Eye (tissue), 1 donor: ENCODE measurements at places on chromosomes 11 and 22.
A peak's percentile ranks its signal among the peaks of the same experiment; 100 is the strongest.

- no peak for DNase-seq
Observed at GRCh38 chr11:44018127-44018521, 29.7 kb upstream of the ACCSL start.

GRCh38 chr22:22882033-22882717, 5.4 kb upstream of the IGLL5 start:
- DNase-seq: no peak

DNA sequence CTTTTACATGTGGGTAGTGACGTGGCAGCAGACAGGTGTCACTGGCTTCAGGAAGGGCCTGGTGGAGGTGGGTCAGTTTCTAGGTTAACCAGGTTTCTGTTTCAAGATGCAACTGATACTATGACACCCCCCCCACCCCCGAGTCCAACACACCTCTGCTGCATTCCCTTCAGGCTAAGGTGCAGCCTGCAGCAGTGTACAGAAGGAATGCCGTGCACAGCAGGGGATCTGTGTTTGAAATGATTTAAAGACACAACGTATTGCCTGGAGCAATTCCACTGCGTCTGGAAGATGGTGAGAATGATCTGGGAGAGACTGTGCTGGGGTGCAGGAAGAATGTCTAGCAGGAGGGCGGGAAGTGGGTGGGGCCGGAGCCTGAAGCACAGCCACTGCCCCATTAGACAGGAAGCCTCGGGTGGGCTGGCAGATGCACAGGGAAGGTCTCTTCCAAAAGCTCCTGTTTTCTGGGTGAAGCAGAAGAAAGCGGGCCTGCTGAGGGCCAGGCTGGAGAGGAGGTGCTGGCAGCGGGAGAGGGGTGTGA, 11.9 kb upstream of the TESMIN start:
- no peak for DNase-seq

DNA sequence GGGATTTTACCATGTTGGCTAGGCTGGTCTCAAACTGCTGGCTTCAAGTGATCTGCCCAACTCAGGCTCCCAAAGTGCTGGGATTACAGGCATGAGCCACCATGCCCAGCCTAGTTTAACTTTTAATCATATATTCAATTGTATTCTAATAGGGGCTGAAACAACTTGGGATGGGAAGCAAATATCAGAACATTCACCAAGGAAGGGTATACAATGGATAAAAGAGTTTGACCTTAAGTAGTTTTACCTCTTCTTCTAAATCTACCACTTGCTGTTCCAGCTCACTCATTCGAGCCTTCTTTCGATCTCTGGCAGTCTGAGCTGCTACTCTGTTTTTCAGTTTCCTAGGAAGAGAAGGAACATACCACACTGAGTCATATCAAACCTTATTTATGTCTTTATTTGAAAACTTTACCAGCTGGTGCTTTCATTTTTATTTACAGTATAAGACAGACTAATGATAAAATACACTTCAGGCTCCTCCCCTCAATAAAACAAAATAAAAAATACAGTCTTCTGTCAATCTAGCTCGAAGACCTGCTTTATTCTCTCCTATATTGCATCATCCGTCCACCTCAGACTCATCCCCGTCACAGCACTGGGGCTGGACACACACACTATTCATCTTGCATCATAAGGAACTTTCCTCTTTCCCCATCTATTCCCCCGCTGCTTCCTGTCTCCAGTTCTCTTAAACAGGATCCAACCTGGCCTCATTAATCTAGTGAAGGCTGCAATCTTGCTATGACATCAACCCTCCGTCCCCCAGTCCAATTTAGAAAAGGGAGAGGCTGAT, 1.4 kb downstream of the XBP1 start:
- DNase-seq: no peak

DNA sequence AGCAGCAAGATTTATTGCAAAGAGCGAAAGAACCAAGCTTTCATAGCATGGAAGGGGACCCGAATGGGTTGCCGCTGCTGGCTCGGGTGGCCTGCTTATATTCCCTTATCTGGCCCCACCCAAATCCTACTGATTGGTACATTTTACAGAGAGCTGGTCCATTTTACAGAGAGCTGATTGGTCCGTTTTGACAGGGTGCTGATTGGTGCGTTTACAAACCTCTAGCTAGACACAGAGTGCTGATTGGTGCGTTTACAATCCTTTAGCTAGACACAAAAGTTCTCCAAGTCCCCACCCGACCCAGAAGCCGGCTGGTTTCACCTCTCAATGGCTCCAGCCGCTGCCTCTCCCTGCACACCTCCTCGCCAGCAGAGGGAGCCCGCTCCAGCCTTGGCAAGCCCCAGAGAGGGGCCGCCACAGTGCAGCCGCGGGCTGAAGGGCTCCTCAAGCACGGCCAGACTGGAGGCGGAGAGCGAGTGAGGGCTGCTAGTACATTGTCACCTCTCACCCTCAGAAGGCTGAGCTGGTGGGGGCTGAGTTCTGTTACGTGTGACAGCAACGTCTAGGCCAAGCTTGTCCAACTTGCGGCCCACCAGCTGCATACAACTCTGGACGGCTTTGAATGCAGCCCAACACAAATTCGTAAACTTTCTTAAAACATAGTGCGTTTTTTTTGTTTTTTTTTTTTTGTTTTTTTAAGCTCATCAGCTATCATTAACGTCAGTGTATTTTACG, 8.7 kb downstream of the PTH start:
- peak; percentile 24 for DNase-seq

DNA sequence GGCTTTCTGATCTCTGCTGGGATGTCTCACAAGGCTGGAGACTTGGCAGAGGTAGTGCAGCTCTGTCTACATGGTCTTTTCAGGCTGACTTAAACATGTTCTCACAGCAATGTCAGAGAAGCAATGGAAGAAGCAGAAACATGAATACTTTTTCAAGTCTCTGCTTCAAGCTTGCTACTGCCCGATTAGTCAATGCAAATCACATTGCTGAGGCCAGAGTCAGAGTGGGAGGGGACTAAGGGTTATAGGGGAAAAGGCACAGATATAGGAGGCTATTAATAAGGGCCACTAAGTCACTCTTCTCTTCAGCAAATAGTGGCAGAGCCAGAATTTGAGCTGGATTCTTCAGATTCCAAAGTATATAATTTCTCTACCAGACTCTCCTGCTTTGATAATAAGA, 390.5 kb downstream of the TMEM135 start:
- no peak for DNase-seq

GRCh38 chr11:62602141-62603071, 741 bp upstream of the MTA2 start:
- DNase-seq: no peak

GRCh38 chr11:37322333-37323194, 724.5 kb upstream of the RAG2 start:
- no peak for DNase-seq

DNA sequence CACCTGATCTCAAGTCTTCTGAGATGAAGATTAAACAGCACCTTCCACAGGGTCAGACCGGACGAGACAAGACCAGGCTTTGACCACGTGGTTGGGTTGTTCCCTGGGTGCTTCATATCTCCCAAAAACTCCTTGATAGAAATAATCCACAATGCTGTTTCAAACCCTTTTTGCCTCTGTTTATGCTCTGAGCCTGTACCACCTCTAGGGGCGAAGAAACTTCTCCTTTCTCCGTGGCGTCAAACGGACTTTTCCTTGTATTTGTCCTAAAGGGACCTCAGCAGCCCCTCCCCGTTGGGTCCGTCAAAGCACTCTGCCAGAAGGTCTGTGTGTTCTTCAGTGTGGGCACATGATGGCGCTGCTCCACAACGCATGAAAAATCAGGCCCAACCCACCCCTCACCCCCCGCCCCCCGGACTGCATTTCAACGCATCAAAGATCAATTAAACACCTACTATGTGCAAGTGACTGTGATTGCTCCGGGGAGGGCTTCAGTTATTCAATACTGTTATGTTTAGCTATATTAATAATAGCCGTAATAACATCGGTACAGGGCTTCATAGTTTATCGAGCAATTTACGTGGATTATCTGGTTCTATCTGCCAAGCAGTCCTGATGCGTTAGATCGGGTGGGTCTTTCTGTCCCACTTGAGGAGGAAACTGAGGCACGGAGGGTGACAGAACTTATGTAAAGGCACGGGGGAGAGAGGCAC, 17.3 kb upstream of the EIF3D start:
- peak; percentile 68 for DNase-seq

DNA sequence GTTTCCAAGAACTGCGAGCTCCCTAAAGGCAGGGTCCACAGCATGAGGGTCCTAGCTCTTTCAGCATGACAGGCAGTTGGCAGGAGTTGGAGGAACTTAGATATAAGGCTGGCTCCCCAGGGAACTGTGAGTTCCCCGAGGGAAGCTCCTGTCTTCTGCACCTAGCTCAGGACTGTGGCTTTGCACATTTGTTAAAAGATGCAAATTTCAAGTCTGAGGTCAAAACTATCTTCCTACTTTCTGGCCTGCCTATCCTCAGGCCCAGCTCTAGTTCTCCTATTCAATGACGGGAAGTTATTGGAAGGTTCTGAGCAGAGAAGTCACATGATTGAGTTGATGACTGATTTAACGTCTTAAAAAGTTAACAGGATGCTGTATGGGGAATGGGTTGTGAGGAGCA, 11.7 kb upstream of the UCP3 start:
- no peak for DNase-seq

GRCh38 chr11:107017104-107017432, 1.2 kb downstream of the GUCY1A2 start:
- no peak for DNase-seq

DNA sequence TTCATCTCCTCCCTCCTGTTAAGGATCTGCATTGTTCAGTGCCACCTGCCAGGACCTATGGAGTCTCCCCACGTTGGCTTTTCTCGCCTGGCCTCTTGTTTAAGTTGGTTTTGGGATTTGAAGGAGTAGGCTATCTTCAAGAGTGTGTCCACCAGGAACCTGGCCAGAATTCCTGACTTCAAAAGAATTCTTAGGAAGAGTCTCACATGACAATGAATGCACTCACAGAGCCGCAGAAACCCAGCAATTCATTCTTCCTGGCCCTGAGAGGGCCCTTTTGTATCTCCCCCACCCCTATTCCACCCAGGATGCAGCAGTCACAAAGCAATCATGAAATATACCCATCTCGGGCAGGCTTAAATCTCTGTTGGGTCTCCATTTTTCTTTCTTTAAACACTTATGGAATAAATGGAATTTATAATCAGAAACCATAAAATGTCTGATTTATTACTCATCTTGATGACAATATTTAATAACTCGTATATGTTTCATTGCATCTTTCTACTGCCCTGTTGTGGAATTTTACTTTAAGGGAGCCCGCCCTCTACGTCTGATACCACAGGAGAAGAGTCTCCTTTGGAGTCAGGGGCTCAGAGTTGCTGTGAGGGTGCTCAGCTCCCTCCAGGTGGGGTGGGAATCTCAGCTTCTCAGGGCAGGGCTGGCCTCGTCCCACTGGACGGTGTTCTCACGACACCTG, 507.0 kb downstream of the NTM start:
- no peak for DNase-seq

DNA sequence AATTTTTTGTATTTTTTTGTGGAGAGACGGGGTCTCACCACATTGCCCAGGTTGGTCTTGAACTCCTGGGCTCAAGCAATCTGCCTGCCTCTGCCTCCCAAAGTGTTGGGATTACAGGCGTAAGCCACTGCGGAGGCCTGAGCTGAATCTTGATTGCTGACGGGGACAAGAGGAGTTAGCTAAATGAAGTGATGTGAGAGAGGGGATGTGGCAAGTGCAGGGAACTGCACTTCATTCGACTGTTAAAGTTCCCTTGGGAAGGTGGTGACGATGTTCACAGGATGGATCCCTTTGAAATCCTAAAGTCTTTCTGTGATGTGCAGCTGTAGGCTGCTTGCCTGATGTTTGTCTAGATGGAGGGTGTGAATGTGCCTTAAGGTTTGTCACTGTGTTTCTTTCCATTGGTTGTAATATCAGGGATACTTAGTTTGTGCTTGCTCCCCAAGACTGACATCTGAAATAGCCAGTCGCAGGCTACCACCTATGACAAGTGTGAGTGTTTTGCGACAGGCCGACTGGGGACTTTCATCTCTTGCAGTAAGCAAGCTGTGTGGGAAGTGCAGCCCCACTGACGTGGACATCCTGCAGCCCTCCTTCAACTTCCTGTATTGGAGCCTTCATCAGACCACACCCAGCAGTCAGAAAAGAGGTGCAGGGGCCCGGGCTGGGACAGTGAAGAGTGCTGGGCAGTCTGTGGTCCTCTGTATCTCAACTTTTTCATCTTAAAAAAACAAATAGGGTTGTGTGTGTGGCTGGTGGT, 19.6 kb upstream of the CCDC134 start:
- peak; percentile 59 for DNase-seq

- no peak for DNase-seq
Observed at GRCh38 chr11:19923626-19924025, 211.0 kb downstream of the NAV2 start.

GRCh38 chr11:133065847-133066485, 466.3 kb downstream of the OPCML start:
- no peak for DNase-seq

DNA sequence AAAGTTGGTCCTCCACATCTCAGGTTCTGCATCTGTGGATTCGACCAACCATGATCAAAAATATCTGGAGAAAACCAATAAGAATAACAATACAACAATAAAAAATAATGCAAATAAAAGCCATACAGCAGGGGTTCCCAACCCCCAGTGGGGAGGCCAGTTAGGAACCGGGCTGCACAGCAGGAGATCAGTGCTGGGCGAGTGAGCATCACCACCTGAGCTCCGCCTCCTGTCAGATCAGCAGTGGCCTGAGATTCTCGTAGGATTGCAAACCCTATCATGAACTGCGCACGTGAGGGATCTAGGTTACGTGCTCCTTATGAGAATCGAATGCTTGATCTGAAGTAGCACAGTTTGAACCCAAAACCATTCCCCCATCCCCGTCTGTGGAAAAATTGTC, 25.4 kb upstream of the MYO18B start:
- no peak for DNase-seq

DNA sequence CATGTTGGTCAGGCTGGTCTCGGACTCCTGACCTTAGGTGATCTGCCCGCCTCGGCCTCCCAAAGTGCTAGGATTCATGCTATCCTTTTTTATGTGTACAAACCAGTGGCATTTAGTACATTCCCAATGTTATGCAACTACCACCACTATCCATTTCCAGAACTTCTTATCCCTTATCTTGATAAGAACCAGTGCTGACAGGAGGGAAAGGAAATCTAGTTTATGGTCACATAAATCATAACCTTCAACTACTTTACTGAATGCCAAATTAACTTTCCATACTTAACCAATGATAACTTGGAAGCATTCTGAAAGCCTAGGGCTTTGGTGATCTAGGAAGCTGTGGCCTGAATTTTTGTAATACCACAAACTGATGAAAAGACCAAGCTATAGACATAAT, 170.4 kb downstream of the SWAP70 start:
- no peak for DNase-seq

- DNase-seq: no peak
Observed at GRCh38 chr11:12535321-12535720, 138.9 kb upstream of the TEAD1 start.

GRCh38 chr22:20126284-20127029, 5.1 kb upstream of the ZDHHC8 start:
- no peak for DNase-seq

GRCh38 chr11:130049328-130049771, 20.3 kb upstream of the APLP2 start:
- no peak for DNase-seq

GRCh38 chr11:68938088-68938487, 34.4 kb downstream of the IGHMBP2 start:
- no peak for DNase-seq

- no peak for DNase-seq
Observed at GRCh38 chr11:46051102-46051501, 70.2 kb downstream of the PHF21A start.
